Fibroblast of skin of right quadriceps (primary cell): ENCODE measurements at places on chromosomes 6 and 20.

DNA sequence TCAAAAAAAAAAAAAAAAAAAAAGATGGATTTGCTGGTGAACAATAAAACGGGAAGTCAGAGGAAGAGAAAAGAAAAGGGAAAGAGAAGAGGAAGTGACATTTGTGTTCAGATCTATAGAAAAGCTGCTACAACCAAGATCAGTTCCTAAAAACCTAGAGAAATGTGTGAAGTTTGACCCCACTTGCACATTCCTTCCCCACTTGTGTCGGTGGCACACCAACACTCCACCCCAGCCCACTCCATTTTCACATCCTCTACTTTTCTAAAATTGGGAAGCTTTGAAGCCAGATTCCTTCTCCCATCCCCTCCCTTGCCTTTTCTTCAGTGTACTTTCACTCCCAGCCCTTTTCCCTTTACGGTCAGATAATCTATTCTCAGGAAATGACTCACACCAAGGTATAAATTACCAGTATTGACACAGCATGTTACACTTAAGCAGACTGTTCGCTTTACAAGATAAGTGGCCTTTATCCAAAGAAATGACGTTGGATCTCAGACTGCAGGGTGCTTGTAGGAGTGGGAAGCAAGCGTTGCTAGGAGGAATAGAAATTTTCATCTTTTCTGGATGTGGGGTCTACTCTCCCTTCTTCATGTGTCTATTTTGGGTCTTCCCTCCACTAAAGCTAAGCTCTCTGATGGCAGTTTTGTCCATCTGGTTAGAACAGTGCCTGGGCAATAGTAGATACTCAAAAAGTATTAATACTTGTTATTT is 92.5 kb upstream of the ADGRF1 start:
- DNase-seq, result peak; percentile 93

DNA sequence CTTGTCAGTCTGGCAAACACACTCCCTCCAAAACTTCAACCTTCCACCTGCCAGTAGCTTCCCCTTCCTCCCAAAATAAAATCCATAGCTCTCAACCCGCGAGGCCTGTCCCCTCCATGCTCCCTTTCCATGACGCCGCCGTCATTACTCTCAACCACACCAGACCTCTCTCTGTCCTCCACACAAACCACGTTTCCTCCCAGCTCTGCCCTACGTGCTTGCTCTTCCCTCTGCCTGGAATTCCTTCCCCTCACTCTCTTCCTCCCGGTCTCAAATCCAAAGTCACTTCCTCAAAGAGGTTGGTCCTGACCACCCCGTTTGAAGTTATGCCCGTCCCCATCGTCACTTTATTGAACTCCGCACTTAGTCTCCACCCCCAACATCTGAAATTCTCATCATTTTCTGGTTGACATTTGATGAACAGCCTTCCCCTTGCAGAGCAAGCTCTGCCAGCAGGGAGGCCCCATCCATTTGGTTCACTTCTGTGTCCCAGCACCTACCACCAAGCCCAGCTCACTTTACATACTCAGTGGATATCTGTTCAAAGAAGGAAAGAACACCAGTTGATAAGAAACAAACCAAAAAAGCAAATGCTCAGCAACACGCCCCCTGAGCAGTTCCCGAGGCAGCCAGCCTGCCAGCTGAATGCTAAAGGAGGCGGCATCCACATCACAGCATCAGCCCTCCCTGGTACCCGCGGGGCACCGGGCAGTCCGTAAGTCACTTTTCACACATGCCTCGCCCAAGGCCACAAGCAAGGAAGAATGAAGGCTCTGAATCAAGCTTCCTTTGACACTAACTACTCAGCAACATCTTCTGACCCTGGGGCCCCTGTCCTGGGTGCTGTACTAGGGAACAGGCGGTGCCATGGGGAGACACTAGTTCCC is 125.0 kb downstream of the NFATC2 start:
- peak; percentile 14 for DNase-seq

DNA sequence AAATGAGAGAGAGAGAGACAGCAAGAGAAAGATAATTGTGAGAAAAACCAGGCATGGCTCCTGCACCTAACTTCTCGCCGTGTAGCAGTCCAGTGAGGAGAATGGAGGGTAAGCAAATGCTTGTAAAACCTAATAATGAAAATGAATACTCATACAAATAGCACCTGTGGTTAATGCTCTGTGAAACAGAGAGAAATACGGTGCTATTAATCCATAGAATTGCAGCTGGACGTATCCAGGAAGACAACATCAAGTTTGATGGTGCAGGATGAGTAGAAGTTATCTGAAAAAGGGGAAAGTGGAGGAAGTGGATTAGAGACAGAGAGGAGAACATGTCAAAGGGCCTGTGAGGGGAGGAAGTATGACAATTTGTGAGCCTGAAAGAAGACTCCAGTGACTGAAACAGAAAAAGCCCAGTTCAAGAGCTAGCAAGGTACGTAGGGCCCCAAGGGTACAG is 89.4 kb upstream of the PAK5 start:
- no peak for DNase-seq

DNA sequence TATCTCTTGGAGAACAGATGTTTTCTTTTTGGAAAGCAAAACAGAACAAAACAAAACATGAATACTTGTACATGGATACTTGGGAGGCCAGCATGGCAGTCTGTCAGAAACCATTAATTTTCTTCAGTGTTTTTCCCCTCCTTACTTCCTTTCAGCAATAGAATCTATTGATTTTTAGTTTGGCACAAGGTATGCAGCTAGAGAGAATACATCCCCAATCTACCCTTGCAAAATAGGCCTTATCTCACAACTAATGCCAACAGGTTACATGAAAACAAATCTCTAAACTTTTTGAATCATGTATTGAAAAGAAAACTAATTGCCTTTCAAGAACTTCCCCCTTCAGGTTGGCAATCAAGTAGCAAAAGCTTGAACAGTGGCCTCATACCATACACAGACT is 2.8 kb downstream of the PGK2 start:
- DNase-seq, result no peak

- DNase-seq, result no peak
Observed at GRCh38 chr6:6861995-6862394, 245.8 kb upstream of the RREB1 start.

DNA sequence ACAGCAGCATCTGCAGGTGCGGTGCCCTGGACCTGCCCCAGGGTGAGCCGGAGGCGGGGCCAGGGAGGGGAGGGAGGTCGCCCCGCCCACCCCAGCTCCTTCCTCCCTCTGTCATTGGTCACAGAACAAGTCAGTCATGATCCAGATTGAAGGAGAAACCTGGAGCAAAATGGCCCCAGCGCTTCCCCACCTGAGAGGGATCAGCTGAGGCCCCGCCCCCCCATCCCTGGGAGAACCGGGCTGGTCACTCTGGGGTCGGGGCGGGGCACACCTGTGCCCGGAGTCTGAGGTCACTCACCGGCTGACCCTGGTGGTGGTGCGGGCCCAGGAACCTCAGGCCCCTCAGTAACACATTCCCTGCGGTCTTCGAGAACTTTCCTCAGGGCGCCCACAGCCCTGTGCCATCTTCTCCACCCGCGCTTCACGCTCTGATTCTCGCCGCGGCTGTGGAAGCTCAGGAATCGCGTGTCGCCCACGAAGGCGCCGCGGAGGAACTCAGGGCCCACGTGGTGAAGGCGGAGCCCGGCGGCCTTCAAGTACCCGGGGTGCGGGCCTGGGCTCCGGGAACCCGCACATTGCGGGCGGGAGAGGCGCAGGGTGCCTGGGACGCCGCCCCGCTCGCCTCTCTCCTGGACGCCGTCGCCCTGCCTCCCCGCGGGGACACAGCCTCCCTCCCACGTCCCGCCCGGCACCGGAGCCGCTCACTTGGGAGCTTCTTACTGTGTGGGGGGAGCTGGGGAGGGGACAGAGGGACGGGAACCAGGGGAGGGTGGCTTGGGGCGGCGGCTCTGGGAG is 36.4 kb upstream of the HLA-C start:
- no peak for DNase-seq

GRCh38 chr6:77466451-77467437 is 3.5 kb upstream of the HTR1B start:
- peak; percentile 18 for DNase-seq

- peak; percentile 15 for DNase-seq
Observed at GRCh38 chr20:3330046-3330741, 77.3 kb downstream of the DNAAF9 start.

GRCh38 chr6:158465747-158466146 is 94.1 kb upstream of the TMEM181 start:
- DNase-seq, result no peak

DNA sequence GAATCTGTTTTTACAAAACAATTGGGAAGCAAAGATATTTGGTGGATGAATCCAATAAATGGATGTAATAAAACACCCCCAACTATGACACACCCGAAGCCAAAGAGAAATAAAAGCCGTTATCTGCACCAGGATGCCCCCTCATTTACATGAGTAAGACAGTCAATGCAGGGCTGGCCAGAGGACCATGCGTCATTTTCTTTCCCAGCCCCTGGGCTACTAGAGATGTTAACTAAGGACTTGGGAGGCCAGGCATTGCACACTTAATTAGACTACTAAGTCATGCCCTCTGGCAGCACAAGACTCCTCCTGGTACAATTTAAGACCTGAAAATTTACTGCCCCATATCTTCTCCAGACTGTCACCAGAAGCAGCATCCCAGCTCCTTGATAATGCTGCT is 3.2 kb downstream of the LEMD2 start:
- DNase-seq, result peak; percentile 61
